ENCODE measurements at places on chromosomes 5 and 9. TPM values are rescaled to one million over a fixed set of nuclear protein-coding genes. Genes with fewer than 3 reads are reported as not detected.

GRCh38 chr9:110213413-110214044 is 5.6 kb upstream of the C9orf152 start:
- no peak overlapping the region for H3K27ac ChIP-seq
- H3K36me3 ChIP-seq = no peaks in the 10 kb centered on the region
- no peaks in the 10 kb centered on the region for H3K4me1 ChIP-seq
- no peak overlapping the region for H3K4me3 ChIP-seq

- H3K27ac ChIP-seq = peak overlapping the region; percentile 100
- H3K27me3 ChIP-seq = no peaks in the 10 kb centered on the region
- DNase-seq = no peak
Observed at GRCh38 chr9:95876138-95876444, 600 bp downstream of the ERCC6L2 start.

- H3K4me3 ChIP-seq = no peak overlapping the region
- DNase-seq = no peak
- H3K36me3 ChIP-seq = no peaks in the 10 kb centered on the region
- H3K27me3 ChIP-seq = no peaks in the 10 kb centered on the region
- no peaks in the 10 kb centered on the region for H3K4me1 ChIP-seq
Observed at GRCh38 chr5:28408651-28409050, 1370.3 kb upstream of the CDH9 start.

DNA sequence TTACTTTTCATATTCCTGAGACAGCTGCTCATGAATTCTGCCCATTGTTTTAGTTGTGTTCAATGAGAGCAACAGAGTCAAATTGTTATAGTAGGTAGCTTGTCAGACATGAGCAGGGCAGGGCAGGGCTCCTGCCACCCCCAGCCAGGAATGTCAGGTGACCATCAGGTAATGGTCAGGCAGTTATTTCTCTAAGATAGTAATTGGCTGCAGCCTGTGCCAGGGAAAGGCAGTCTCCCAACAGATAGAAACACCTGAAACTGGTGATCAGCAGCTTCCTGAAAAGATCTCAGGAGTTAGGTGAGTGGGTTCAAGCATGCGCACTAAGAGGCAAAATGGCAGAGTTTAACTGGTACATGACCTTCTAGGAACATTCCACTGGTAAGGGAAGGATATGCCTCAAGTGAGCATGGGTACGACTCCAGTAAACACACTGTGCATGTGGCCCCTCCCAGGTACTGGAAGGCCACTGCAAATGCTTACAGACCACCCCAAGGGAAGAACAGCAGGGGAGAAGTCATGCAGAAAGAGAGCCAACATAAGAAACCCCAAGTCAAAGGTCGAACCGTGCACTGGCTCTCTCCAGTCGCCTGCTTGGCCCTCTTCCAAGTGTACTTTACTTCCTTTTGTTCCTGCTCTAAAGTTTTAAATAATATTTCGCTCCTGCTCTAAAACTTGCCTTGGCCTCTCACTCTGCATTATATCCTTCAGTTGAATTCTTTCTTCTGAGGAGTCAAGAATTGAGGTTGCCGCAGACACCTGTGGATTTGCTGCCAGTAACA is 25.1 kb downstream of the CARTPT start:
- no peak overlapping the region for H3K4me3 ChIP-seq
- H3K27ac ChIP-seq = no peak overlapping the region
- H3K27me3 ChIP-seq = no peaks in the 10 kb centered on the region
- no peaks in the 10 kb centered on the region for H3K36me3 ChIP-seq
- peaks cover 13% of the 10 kb centered on the region for H3K4me1 ChIP-seq

GRCh38 chr5:108003178-108003577 is 332.4 kb upstream of the EFNA5 start:
- H3K36me3 ChIP-seq = no peaks in the 10 kb centered on the region
- no peak overlapping the region for H3K27ac ChIP-seq
- no peaks in the 10 kb centered on the region for H3K27me3 ChIP-seq
- no peak overlapping the region for H3K4me3 ChIP-seq
- no peaks in the 10 kb centered on the region for H3K4me1 ChIP-seq

DNA sequence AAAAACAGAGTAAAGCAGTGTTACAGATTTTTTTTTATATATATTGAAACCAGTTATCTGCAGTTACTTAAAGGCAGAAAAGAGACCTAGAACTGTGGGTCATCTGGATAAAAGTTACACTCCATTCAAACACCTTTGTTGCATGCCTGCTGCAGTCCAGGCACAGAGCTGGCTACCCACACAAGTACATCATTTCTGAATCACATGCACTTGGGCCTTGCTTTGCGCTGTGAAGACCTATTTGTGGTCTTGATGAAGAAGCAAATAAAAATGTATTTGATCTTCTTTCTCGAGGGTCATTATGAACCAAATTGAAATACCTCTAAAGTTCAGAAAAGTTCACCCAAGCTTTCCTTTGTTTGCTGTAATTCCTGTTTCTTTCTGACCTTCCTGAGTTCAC is 503.0 kb upstream of the ZNF608 start:
- no peaks in the 10 kb centered on the region for H3K27me3 ChIP-seq
- DNase-seq = no peak
- H3K27ac ChIP-seq = no peak overlapping the region
- H3K36me3 ChIP-seq = no peaks in the 10 kb centered on the region
- peaks cover 7% of the 10 kb centered on the region for H3K4me1 ChIP-seq

GRCh38 chr5:24644761-24645160 is at the start of gene CDH10:
CDH10 (minus strand) TSS chr5:24644978; CDS start chr5:24593490, 51,488 bp downstream.
- peak; percentile 67 for DNase-seq
- H3K36me3 ChIP-seq = no peaks in the 10 kb centered on the region
- H3K4me3 ChIP-seq = peak within 1 kb of the TSS; percentile 25
- no peaks in the 10 kb centered on the region for H3K27me3 ChIP-seq
- H3K27ac ChIP-seq = no peak within 1 kb of the TSS
- peaks cover 5% of the 10 kb centered on the region for H3K4me1 ChIP-seq

DNA sequence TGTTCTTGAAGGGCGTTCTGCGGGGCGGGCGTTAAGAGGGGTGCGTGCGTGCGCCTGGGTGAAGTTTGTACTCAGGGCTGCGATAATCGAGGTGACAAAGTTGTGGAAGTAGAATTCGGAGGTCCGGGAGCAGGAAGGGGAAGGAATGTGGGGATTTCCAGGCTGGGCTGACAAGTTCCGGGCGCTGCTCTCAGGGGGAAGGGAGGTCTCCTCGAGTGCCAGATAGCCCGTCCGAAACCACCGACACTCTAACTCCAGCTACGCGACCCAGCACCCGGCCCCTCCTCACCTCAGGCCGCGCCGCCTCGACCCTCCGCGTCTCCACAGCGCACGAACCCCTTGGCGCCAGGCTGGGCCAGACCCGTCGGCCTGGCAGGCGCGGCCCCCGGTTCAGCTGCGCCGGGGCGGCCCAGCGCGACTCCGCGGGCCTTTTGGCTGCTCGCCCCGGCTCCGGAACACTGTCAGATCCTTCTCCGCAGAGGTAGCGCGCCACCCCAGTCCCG is at the start of gene IL6ST:
TSS of gene IL6ST (minus strand) at position 469 of the 503 bp plus-strand sequence. CDS start 18,685 bp downstream, outside the sequence.
- H3K4me1 ChIP-seq = peaks cover 27% of the 10 kb centered on the region
- H3K27ac ChIP-seq = peak within 1 kb of the TSS; percentile 99
- no peak for DNase-seq
- no peaks in the 10 kb centered on the region for H3K27me3 ChIP-seq
- H3K36me3 ChIP-seq = no peaks in the 10 kb centered on the region

- H3K36me3 ChIP-seq = no peaks in the 10 kb centered on the region
- no peaks in the 10 kb centered on the region for H3K4me1 ChIP-seq
- no peak overlapping the region for H3K27ac ChIP-seq
- DNase-seq = no peak
- no peak overlapping the region for H3K4me3 ChIP-seq
- H3K27me3 ChIP-seq = no peaks in the 10 kb centered on the region
Observed at GRCh38 chr5:122262103-122262502, 49.9 kb upstream of the SNCAIP start.

The IL13 gene
- 17.3 TPM for total RNA-seq

The DIPK1B gene
- 28.7 TPM for total RNA-seq

- no peaks in the 10 kb centered on the region for H3K27me3 ChIP-seq
- H3K4me3 ChIP-seq = no peak overlapping the region
- DNase-seq = no peak
- H3K36me3 ChIP-seq = no peaks in the 10 kb centered on the region
- H3K4me1 ChIP-seq = no peaks in the 10 kb centered on the region
- no peak overlapping the region for H3K27ac ChIP-seq
Observed at GRCh38 chr9:18921366-18922075, 111.5 kb downstream of the SAXO1 start.

The SLC9A3 gene
- 3.8 TPM for total RNA-seq

GRCh38 chr9:71146511-71146910 is 25.1 kb upstream of the TRPM3 start:
- DNase-seq = no peak
- H3K27ac ChIP-seq = no peak overlapping the region
- H3K4me1 ChIP-seq = no peaks in the 10 kb centered on the region
- H3K4me3 ChIP-seq = no peak overlapping the region
- no peaks in the 10 kb centered on the region for H3K27me3 ChIP-seq

Data from testis (tissue), 5 donors.